GM20000 (cell line): ENCODE measurements at places on chromosomes 1 and 21.

DNA sequence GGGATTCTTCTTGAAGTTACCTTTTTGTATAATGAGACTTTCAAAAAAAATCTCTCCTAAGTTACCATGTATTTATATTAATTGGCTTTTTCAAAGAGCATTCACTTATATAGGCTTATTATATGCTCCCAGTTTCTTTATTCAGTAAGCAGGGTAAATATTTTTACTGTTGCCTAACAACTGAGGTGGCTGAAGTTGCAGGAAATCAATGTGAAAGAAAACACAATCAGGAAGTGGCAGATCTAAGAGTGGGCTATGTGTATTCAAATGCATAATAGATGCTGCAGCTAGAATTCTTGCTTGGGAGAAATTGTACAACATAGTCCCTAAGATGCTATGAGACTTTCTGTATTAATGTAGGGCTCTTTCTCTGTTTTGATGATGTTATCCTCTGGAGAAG is 606.9 kb downstream of the NUF2 start:
- no peak for DNase-seq

DNA sequence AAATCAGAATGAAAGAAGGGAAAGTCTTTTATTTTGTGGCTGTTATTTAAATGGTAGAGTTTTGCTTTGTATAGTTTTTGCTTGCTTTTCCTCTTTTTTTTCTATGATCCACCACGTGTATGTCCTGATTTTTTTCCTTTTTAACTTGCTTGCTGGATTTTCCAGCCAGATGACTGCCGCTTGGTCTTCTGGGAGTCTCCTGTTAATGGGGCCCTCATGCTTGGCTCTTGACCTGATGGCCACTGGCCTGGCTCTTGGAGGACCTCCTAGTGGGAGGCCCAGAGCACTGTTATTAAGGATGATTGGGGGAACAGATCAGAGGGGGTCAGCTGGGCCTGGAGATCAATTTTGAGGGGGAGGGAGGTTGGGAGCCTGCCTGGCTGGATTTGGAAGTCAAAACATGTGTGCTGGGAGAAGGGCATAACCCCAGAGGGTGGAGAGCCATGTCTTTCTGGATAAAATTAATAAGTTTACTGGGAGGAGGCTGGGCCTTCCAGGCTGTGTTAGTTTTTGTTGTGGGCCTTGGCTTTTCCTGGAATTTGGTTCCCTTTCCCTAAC is 1.2 kb downstream of the FGGY start:
- DNase-seq: no peak

GRCh38 chr21:31221043-31221442 is 123.0 kb downstream of the TIAM1 start:
- DNase-seq: no peak

GRCh38 chr1:40844079-40844478 is 18.1 kb downstream of the CITED4 start:
- DNase-seq: no peak

DNA sequence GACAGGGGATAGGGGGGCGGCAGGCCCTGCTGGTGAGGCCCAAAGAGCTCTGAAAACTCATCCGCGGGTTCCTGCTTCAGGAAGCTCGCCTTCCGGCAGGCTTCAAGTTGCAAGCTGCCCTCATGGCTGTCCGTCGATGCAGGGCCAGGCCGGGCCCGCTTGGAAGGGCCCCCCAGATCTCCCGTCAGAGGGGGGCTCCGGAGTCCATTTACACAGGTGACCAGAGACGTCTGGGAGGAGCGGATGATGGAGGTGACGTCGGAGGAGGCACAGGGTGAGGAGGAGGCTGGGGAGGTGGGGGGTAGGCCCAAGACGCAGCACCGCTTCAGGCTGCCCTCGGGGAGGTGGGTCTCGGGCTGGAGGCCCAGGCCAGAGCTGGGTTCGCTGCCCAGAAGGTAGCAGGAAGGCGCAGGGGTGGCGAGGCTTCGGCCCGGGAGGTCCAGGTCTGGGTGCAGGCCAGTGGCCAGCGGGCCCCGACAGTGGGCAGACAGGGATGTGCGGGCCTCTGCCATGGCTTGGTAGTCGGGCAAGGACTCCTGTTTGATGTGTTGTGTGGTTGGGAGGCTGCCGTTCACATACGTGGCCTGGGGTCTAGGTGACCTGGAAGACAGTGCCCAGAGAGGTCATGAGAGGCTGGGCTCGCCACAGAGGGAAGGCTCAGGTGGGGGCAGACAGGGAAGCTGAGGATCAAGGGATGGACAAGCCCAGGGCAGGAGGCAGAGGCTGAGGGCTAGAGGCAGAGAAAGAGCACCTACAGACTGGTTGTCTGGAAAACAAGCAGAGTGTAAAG is 135.4 kb downstream of the DMRTB1 start:
- no peak for DNase-seq

DNA sequence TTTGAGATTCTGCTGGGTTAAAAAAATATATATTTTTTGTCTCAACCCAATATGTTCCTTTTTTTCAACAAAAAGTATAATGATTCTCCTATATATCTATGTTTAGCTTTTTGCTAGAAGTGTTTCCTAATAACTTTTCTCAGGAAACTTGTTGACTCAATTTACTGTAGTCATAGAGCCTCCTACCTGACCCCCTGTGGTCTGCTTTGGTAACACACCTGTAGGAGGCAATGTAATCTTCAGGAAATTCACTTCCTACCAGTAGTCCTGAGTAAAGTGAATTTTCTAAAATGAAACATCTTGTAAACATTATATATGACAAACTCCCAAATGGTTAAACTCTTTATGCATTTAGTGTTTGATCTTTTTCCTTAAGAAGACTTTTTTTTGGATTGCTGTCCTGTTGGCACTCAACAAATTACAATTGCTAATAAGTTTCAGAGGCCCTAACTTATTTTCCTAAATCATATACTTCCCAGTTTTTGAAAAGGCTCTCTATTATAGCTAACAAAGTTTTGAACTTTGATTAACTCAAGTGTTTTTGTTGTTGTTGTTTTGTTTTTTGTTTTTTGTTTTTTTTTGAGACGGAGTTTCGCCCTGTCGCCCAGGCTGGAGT is 118.3 kb downstream of the OLFML2B start:
- peak; percentile 23 for DNase-seq

GRCh38 chr1:43521078-43521477 is 9.6 kb upstream of the PTPRF start:
- DNase-seq: no peak

GRCh38 chr1:14324248-14324630 is 274.2 kb upstream of the KAZN start:
- DNase-seq: no peak

DNA sequence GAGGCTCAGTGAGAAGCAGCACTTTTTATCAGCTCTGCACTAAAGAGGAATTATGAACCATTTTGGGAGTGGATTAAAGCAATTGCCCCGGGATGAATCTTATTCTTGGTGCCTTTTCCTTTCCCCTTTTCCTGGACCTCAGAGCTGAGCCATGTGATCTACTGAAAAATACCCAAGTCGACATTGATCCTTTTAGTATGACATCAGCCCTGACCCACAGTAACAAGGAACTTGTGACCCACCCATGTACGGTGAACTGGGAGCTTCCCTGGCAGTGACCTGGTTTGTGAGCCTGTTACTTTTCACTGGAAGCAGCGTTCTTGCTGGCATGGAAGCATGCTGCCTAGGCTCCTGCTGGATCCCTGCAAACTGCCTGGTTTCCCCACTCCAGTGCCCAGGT is 15.9 kb downstream of the AJAP1 start:
- no peak for DNase-seq

DNA sequence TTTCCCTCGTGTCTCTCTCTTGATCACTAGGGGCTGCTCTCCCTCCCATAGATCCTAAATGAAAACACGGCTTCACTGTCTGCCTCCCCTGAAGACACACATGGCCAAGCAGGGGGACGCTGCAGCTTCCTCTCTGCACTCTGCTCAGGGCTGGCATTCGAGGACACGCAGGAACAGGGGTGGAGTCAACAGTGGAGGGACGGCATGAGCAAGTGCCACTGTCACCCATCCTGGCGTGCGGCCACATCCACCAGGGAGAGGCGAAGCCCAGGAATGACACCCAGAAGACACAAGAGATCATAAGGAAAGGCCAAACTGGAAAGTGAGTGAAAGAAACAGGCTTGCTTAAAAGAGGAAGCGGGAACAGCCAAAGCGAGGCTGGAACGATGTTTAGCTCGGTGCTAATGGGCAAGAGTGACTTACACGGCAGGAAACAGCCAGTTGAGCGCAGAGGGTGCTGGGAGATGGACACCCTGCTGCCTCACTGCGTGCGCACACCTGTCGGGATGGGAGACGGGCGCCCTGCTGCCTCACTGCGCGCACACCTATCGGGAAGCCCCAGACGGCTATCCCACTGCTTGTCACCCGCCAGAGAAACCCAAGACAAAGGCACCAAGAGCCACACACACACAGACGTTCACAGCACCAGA is 13.6 kb upstream of the C1QTNF12 start:
- DNase-seq: no peak

GRCh38 chr1:234609691-234610042 is 311 bp downstream of the IRF2BP2 start:
- DNase-seq: no peak

DNA sequence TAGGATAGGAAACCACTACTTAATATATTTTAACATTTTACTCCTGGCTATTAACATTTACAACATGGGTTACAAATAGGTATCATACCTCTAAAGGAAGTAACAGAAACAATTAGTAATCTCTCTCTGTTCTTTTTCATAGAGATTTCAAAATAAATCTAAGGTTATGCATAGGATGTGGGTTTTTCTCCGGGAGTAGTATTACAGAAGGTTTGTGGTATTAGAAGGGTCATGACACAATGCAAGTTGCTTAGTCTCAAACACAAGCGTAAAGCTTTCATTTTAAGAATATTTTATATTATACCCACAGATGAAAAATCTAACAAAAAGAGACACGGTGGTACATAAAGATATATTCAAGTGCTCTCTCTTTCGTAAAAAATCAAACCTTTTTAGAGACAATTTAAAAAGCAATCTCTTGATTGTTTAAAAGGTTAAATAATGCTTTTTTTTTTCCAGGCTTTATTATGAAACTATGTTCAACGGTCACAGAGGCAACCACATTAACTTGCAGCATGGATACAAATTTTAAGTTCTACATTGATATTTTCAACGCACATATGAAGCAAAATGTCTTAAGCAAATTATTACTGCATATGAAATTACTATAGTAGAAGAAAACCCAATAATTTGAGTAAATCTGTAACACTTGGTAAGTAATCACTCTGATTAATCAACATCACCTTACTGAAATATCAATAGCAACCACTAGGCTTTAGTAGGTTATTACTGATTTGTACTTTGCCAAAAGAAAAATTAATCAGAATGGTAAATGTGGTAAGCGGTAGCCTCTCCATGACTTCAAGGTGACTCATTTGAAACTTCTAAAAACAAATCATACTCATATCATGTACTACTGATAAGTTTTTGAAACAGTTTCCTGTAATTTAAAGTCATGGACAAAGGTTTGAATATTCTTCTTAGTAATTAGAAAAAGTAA is 97.4 kb upstream of the GFI1 start:
- peak; percentile 27 for DNase-seq
